Activated CD8-positive, alpha-beta memory T cell treated with anti-CD3 and anti-CD28 coated beads for 36 hours (primary cell): ENCODE measurements at places on chromosomes 5 and 9. TPM values are rescaled to one million over a fixed set of nuclear protein-coding genes. Genes with fewer than 3 reads are reported as not detected.

Gene NPDC1
- total RNA-seq, result 28.2 TPM

Gene TMC1
- not detected for total RNA-seq

Gene SLC6A7
- not detected for total RNA-seq

Gene SLC4A9
- total RNA-seq, result not detected

Gene HRCT1
- not detected for total RNA-seq

Gene ARHGEF37
- total RNA-seq, result 0.15 TPM

Gene RORB
- total RNA-seq, result 0.02 TPM

Gene RASEF
- not detected for total RNA-seq

Gene ACTBL2
- total RNA-seq, result not detected
